ENCODE measurements at places on chromosomes 1 and 21.

DNA sequence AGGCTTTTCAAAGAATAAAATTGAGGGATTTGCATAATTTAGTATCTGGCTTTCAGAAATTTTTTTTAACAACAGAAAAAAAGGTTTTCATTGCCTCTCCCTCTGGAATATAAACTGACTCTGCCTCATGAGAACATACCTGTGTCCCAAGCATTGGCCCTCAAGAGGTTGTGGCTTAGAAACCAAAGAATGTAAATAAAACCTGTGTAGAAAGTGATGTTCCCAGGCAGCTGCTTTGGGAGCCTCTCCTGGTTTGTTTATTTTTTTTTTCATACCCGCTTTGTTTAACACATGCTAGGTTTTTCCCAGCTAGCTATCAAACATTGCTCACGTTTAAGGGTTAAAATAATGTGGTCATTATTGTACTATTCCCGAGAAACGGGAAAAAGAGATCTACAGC is 40.5 kb upstream of the IFNAR2 start:
- DNase-seq: no peak

DNA sequence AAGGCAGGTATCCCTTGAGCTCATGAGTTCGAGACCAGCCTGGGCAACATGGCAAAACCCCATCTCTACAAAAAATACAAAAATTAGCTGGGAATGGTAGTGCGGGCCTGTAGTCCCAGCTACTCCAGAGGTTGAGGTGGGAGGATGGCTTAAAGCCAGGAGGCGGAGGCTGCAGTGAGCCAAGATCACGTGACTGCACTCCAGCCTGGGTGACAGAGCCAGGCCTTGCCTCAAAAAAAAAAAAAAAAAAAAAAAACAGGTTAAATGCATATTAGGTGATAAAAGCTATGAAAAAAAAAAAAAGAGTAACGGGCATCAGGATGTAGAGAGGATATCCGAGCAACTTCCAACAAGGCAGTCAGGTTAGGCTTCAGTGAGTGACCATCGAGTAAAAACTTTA is 2.8 kb upstream of the SRRM1 start:
- DNase-seq: no peak

- no peak for DNase-seq
Measured at GRCh38 chr1:54353959-54354358, 52.2 kb downstream of the SSBP3 start.

DNA sequence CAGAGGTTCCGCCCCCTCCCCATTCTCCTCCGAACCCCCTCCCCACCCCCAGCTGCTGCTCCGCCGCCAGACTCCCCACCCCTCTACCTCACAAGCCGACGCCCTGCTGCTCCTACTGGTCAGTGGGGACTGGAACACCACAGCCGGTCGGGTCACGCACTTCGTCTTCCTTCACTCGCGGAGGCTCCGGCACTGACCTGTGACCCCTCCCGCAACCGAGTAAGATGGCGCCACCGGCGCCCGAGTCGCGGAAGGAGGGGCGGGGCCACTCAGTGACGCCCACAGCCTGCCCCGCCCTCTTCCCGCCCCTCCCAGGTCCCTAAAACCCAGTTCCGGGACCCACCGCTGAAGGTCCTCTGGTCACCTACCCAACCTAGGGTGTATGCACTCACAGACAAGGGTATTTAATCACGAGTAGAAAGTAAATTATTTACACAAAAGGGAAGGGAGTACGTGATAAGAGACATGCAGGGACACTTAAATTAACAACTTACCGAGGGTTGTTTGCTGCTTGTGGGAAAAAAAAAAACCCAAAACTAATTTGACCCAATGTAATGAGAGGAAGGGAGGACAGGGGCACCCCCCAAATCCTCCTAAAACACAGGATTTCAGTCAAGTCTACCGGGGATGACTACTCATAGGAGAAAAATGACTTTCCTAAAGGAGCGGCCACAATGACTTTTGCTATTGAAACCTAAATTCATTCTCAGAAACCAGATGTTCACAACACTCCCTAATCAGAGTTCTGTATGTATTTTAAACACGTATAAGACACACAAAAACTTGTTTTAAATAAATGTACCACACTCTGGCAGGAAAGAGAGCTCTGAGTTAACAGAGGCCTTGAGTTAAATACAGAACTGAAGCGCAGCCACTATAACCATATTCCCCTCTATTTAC is at the start of gene RIT1:
Gene RIT1, minus strand, starts transcription at position 194 of the 900 bp plus-strand sequence. CDS start 588 bp downstream, outside the sequence.
- DNase-seq: peak; percentile 63

DNA sequence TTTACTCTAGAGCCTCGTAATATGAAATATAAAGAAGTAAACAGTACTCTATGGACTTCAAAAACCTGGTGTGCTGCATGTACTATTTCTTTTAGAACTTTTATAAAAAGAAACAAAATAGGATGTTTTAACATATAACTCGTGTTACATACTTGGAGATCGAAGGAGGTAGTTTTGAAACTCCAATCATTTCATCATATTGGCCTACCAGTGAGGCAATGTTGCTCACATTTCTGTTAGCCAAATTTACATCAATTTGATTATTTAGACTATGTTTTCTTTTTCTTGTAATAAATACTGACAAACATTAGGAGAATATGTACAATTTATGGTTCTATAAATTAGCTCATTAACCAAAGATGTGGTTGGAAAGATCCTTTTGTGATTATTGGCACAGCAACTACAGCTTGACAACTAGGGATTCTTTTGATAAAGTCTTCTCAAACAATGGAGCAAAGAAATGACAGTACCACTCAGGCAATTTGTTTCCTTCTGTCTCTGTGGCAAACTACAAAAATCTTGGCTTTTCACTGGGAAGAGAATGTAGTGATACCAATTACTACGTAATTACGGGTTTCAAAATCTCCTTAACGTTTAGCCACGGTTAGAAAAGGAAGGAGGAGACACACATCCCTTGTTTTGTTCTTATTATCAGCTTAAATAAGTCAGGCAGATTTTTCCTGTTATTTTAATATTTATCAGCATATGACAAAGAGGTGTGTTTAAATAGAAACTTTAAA is 266.6 kb upstream of the SGIP1 start:
- DNase-seq: no peak

DNA sequence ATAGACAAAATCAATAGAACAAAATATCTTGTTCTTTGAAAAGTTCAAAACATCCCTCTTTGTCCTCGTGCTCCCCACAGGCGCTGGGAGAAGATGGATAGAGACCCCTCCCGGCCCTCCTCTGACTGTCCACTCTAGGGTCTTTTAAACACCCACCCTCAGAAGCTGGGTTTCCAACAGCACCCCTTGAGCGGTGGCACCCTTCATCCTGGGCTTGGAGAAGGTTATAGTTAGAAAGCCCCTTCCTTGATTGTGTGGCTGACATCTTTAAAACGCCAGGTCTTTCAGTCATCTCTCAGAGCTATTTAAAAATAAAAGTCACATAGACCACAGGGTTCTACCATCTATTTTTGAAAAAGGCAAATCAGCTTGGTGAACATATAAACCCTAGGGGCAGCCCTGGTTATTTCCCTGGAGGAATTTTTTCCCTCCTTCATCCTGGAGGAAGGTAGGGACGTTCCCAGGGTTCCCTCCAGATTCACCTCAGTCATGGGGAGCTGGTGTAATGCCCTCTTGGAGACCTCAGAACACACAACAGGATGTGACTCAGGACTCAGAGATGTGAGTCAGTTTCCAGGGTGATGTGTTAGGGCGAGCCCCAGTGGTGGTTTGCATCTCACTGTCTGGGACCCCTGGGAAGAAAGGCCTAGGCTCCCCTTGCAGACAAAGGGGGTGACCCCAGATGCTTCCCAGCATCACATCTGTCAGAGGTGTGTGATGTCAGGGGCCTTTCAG is 138.5 kb downstream of the CLIC6 start:
- peak; percentile 40 for DNase-seq

DNA sequence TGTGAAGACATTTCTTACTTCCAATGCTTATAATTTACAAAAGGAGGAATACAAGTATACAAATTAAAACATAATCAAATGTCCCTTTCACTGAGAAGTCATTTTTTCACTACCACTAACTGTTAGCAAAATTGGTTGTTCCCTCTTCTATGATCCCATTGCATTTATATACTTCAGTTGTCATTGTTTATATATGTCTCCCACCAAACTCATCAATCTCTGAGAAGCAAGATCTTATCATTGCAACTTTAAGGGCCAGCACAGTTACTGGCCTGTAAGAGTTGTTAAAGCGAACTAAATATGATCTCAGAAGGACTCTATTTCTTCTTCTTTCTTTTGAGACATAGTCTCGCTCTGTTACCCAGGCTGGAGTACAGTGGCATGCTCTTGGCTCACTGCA is 223.3 kb upstream of the DMRTA2 start:
- DNase-seq: no peak

DNA sequence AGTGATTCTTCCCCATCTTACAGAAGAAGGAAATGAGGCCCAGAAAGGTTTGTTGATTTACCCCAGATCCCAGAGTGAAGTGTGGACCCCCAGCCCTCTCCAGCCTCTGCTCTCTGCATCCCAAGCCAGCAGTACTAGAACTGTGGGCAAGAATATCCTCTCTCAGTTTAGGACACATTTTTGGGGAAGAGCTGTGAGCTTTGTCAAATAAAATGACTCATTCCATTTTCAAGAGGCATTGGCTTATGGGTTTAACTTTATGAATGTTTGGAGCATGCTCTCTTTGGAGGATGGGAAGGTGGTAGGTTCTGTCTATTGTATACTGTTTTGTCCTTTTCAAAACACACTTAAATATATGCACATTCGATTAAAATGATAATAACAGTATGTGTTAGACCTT is 70.6 kb upstream of the CNTN2 start:
- no peak for DNase-seq

GRCh38 chr1:203077956-203078355 is 7.9 kb downstream of the MYOG start:
- DNase-seq: no peak

- no peak for DNase-seq
Measured at GRCh38 chr1:198520524-198521254, 19.8 kb downstream of the ATP6V1G3 start.

DNA sequence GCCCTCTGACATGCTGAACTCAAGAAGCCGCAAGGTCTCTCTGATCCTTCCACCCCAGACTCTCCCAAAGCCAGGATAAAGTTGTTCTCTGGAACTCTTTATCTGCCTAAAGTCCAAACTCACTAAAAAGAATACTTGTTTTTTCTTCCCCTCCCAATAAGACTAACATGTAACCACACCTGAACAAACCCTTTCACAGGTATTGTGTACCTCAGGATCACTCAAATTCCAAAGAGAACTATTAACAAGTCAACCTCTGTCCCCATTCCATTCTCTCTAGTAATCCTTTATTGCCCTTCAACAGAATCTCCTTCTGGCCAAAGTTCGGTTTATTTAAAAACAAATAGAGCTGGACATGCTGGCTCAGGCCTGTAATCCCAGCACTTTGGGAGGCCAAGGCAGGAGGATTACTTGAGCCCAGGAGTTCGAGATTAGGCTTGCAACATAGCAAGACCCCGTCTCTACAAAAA is 4.1 kb upstream of the TOE1 start:
- no peak for DNase-seq

DNA sequence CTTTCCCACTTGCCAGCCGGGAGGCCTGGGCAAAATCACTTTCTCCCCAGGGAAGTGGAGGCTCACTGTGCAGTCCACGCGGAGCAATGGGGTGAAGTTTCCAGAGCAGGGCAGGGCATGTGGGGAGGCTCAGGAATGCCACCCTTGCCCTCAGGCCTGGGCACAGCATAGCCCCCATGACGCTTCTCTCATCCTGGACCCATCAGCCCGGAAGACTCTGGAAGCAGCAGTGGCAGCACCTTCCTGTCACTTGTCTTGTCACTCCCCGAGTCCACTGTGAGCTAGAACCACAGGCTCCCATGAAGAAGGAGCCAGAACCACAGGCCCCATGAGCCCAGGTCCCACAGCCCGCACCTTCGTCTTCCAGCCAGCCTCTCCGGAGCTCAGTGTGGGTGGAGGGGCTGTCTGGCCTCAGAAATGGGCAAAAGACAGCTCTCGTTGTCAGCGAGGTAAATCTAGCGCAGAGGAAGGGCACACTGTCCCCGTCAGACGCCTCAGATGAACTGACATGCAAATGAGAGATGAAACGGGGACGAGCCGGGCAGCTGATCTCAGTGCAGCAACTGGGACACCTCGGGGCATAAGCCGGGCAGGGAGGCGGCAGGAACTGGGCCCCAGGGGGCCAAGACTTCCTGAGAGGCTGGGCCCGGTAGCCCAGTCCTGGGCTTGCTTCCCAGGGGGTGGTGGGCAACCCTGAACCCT is 6.1 kb downstream of the PDE9A start:
- DNase-seq: no peak

DNA sequence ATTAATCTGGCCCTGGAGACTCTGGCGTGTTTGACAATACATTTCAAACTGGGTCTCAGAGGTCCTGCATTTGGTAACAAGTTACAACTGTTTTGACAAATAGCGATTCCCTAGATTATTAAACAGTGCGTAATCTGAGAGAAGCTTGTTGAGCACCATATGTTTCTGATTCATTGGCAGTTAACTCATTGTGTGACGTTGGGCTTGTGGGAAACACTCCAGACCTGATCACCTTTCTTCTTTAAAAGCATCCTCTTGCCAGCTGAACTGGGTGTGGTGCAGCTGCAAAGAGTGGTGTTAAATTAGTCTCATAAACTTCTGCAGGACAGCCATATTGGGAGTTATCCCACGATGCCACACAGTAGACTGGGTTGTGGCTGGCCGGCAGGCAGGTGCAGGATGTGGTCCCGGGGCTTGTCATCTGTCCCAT is 82.7 kb downstream of the CDC7 start:
- no peak for DNase-seq

Measured in stimulated activated CD4-positive, alpha-beta T cell treated with anti-CD3 and anti-CD28 coated beads, TNF-alpha, amount 100 ng/mL, for 1 hour (primary cell).